Tracheal epithelial cell (primary cell): ENCODE measurements at places on chromosomes 16 and 17. TPM values are rescaled to one million over a fixed set of nuclear protein-coding genes. Genes with fewer than 3 reads are reported as not detected.

Gene ASGR1
- total RNA-seq: 0.64 TPM in 1 of 2 replicates, not detected in the other

Gene SLC13A2
- total RNA-seq: not detected in 2 replicates

Gene KRT40
- total RNA-seq: not detected in 2 replicates

Gene EFNB3
- total RNA-seq: 0.48 TPM in 1 of 2 replicates, not detected in the other

Gene TMC8
- 0.21 and 0.48 TPM in 2 replicates for total RNA-seq

Gene CTU2
- total RNA-seq: 18.8 and 23.0 TPM in 2 replicates

Gene DPEP2NB
- total RNA-seq: not detected in 2 replicates
